GM03348 (cell line): ENCODE measurements at places on chromosomes 7 and 10.

GRCh38 chr7:42479816-42480633 is 243.0 kb upstream of the GLI3 start:
- no peak for DNase-seq

DNA sequence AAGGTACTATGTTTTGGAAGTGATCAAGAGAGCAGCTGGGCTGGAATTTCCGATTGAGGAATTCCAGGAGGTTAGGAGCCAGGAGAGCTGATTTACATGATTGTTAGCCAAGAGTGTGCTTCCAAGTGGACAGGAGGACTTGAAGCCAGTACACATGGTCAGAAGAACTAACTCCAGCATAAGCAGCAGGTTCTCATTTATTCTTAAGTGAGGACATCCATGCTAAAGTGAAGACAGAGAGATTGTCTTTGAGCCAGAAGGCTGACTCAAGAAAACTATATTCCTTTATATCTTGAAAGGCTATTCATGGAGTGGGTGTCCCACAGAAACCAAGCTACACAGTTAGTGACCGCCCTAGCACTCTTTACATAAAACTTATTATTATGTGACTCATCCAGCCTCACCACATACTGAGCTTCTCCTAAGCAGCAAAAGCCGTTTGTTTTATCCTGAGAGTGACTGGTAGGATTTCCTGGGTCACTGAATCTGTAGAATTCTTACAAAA is 56.7 kb upstream of the SEMA3A start:
- peak; percentile 34 for DNase-seq

- no peak for DNase-seq
Observed at GRCh38 chr7:72405871-72406270, 6.3 kb downstream of the CALN1 start.

DNA sequence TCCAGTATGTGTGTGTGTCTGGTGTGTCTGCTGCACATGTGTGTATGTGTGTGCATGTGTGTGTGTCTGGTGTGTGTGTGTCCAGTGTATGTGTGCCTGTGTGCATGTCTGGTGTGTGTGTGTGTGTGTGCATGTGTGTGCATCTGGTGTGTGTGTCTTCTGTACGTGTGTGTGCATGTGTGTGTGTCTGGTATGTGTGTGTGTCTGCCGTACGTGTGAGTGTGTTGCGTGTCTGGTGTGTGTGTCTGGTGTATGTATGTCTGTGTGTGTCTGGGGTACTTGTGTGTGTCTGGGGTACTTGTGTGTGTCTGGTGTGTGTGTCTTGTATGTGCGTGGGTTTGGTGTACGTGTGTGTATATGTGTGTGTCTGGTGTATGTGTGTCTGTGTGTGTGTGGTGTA is 289.1 kb upstream of the SHH start:
- no peak for DNase-seq

GRCh38 chr7:144384555-144385245 is 18.8 kb downstream of the NOBOX start:
- peak; percentile 52 for DNase-seq

GRCh38 chr7:24833549-24833948 is 76.3 kb upstream of the GSDME start:
- DNase-seq: no peak

- peak; percentile 34 for DNase-seq
Observed at GRCh38 chr10:24894309-24894708, 58.1 kb downstream of the PRTFDC1 start.

GRCh38 chr10:8037941-8038894 is 16.3 kb upstream of the GATA3 start:
- DNase-seq: no peak

DNA sequence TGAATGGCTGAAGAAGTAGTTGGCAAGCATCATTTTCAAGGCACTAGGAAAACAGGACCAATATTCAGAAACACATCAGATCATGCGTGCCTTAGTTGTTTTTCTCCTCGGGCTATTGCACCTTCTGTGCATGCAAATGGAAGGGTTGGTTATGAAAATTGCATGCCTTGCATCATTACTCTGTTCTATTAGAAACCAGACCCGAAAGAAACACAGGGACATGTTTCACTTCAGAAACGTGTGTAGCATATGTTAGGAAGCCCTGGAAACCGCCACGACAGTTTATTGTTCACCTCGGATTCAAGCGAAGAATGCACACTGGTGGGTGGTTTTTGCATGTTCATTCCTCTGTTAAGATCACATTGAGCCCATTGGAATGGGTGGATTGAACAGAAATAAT is 214.7 kb downstream of the FRMD4A start:
- no peak for DNase-seq

- no peak for DNase-seq
Observed at GRCh38 chr7:90407484-90407821, 4.2 kb downstream of the CLDN12 start.

DNA sequence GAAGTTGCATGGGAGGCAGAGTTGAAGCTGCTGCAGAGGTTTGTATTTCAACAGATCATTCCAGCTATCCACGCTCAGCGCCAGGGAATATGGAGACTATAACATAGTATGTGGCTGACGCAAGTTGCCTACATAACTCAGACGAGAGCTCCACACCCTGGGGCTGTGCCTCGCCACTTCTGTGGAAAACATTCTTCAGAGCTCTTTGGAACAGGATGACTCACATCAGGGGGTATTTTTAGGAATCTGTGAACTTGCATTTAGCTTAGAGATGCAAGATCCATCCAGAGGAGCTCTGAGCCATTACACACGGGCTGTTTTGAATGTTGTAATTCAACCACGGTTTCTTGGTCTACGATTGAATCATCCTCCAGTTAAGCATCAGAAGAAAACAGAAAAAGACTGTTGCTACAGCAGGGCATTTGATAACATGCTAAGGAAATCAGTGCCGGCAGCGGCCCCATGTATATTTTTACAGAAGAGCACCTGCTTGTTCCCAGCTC is 481.5 kb upstream of the AKR1E2 start:
- DNase-seq: peak; percentile 88

DNA sequence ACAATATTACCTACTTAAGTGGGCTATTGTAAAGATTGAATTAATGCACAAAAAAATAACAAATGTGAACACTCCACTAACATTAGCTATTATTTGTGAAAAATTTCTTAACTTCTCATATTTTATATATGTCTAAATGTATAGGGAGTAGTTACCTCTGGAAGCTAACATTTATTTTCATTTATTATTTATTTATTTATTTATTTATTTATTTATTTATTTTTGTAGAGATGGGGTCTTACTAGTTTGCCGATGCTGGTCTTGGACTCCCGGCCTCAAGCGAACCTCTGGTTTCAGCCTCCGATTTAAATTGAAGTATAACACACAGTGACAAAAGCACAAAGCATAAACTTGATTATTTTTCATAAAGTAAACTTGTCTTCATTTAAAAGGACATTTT is 5.1 kb upstream of the SPOCK2 start:
- DNase-seq: no peak

DNA sequence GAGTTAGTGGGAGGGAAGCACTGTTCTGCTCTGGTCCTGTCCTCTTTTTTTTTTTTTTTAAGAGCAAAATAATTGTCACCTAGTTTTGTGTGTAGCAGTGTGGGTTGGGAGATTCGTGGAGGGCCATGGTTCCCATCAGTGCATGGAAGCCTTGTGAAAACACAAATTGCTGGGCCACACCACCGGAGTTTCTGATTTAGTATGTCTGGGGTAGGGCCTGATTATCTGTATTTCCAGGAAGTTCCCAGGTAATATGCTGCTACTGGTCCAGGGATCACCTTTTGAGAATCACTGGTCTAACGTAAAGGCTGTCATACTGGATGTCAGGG is 191.3 kb downstream of the GATA3 start:
- no peak for DNase-seq

DNA sequence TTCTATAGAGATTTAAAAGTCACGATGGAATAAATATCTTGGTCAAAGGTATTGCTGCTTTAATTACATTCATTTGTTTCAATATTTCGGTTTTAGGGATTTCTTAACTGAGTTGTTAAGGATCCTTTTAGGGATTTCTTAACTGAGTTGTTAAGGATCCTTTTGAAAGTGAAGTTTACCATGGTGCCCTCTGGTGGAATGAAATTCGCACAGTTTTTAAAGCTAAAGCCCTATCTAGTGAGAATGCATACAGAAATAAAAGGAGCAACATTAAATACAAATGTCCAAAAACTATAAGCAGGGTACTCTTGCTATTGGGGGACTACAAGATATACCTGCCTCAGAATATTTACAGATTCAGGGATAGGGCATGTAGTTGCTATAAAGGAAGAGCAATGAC is 193.7 kb downstream of the RNLS start:
- DNase-seq: peak; percentile 35

GRCh38 chr10:64257704-64258103 is 736.5 kb downstream of the REEP3 start:
- DNase-seq: no peak

GRCh38 chr10:111093741-111094380 is 17.0 kb downstream of the ADRA2A start:
- DNase-seq: peak; percentile 77
